DMS 273 treated with DMSO at 0.1 percent for 48 hours (cell line): ENCODE measurements at places on chromosomes 7 and 10.

- DNase-seq = no peak
These were observed 436.1 kb upstream of the ETV1 start for GRCh38 chr7:14425559-14425958.

GRCh38 chr7:69749372-69749979 is 151.2 kb downstream of the AUTS2 start:
- DNase-seq = no peak

DNA sequence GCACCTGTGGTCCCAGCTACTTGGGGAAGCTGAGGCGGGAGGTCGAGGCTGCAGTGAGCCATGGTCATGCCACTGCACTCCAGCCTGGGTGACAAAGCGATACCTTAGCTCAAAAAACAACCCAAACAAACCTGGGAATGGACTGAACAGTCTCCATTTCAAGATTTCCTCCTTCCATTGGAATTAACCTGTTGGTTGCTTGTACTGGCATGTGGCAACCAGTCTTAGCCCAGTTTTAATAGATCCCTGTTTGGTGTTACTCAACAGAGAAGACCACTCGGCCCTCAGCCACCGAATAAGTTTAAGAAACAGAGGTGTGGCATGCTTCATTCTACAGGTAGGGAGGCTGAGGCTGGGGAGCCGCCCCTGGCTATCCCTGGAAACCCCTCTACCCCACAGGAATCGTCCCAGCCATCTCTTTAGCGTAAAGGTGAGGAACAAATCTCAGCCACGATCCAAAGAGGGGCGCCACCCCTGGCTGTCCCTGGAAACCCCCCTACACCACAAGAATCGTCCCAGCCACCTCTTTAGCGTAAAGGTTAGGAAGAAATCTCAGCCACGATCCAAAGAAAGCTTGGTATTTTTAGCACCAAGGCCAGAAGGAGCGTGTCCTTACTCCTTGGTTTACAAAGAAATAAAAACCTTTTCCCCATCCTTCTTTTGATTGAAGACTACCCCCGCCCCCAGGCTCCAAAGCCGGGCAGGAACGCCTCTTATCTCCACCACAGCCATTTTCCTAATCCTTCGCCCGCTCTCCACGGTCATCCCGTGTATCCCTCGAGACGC is 861 bp upstream of the TSPAN14 start:
- DNase-seq = no peak

- no peak for DNase-seq
These were observed 44.3 kb downstream of the MSRB2 start for GRCh38 chr10:23139677-23140076.

DNA sequence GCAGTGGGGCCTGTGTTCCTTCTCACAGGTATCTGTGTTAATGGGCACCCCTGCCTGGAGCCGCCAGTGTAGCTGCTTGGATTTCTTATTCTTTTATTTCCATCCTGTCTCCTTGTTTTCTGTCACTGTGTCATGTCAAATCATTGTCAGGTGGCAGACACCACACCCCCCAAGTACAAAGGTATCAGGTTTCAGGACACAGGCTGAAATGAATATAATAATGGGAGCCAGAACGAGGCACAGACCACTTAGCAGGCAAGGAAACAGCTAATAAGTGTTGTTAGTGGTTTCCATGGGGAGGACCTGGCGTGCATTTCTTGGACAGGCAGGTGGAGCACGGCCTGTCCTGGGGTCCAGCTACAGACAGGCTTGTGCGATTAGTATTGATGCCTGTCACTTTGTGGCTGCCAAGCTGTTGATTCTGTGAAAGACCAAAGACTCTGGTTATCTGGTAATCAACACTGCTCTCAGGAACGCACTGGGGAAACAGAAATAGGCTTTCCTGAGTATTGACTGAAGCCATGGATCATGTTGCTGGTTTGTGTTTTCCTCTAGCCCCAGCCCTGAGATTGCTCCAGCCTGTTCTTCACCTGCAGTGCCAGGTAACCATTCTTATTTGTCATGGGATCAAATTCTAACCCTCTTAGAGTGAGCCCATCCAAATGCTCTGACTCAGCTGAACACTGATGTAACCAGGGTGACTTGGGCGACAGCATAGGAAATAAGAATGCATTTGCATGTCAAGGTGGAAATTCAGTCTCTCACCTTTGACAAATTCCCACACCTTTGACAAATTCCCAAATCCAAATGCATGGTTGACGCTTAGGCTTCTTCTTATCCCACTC is 1002.0 kb downstream of the LRMDA start:
- no peak for DNase-seq

GRCh38 chr7:74599244-74599643 is 58.3 kb upstream of the GTF2I start:
- no peak for DNase-seq

GRCh38 chr10:121734589-121735045 is 136.4 kb upstream of the FGFR2 start:
- no peak for DNase-seq

DNA sequence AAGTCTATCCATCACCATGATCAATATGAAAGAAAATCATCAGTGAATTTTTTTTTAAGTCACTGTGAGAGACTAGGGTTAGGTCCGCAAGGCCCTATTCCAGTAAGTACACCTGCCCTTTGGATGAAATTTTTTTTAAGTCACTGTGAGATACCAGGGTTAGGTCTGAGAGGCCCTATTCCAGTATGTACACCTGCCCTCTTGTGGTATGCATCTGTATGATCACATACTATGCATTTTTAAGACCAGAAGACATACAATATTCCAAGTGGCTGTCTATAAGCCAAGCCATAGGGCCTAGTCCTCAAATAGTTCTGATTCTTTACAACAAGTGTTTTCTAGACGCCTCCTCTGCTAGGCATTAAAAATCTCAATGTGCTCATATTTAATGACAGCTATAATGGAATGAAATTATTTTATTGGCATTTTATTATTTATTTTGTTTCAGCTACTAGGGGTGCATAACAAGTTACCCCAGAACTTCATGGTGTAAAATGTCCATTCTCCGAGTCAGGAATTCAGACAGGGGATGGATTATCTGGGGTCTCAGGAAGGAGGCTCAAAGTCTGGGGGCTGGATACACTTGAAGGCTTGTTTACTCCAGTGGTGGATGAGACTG is 53.1 kb downstream of the TEX36 start:
- DNase-seq = peak; percentile 22

- no peak for DNase-seq
These were observed 94.9 kb upstream of the AGK start for GRCh38 chr7:141456298-141456697.
